K562 (cell line): ENCODE measurements at places on chromosomes 1 and 21.
A peak's percentile ranks its signal among the peaks of the same experiment; 100 is the strongest.

DNA sequence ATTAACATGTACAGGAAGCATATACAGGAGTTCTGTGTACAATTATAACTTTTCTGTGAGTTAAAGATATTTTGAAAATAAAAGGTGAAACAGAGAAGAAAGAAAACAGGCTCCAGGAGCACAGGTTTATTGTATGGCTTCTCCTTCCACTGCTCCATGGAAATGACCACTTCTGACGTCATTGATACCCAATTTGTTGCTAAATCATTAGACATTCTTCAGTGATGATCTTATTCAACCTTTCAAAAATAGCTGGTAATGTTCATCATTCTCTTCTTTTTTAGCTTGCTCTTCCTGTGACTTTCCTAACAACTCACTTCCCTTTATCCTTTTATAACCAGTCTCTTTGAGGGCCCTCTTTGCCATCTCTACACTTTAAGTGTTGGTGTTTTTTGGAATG, 77.8 kb downstream of the KCNK2 start:
- H3K27me3 ChIP-seq: no peaks in the 10 kb centered on the region
- no peak overlapping the region for H3K4me3 ChIP-seq
- H3K36me3 ChIP-seq: no peaks in the 10 kb centered on the region
- no peak for DNase-seq

DNA sequence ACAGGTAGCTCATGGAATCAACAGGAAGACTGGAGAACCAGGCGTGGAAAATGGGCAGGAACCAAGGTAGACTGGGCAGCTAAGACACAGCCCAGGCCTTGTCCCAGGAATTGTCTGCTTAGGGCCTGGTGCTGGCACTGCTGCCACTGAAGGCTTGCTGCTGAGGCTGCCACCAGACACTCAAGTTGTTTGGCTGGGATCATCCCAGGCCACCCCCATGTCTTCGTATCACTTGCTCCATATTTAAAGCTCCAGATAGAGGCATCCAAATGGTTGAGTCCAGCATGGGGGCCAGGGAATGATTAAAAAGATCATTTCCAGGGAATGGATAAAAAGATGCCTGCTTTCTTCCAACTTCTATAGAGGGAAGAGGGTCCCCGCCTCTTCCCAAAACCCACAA, 107.4 kb upstream of the GADD45A start:
- H3K27me3 ChIP-seq: no peaks in the 10 kb centered on the region
- DNase-seq: no peak
- no peaks in the 10 kb centered on the region for H3K36me3 ChIP-seq

DNA sequence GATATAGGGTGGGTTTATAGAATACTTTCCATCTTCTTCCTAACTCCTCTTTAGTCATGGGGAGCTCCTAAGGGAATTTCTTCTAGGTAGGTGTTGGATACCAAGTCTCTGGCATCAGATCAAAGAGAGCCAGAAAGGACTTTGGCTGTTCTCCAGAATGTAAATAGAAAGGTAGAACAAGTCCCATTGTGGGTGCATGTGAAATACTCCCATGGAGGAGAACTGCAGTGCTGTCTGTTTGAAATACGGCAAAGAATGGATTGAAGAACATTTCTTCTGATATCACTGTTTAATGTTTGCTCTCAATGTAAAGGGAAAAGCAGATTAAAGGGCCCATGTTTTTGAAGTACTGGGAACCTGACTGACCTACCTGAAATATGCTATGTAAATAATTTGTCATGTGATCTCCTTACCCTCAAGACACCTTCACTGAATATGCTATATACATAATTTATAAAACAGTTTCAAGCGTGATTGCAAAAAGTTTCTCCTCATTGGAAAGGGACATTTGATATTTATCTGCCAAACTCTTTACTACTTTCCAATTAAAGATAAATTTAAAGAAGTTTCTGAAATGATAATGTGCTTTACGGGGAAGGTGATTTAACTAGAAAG, 65.9 kb downstream of the LAMC1 start:
- H3K4me1 ChIP-seq: no peaks in the 10 kb centered on the region
- H3K27ac ChIP-seq: no peak overlapping the region
- no peaks in the 10 kb centered on the region for H3K36me3 ChIP-seq
- peaks cover 4% of the 10 kb centered on the region; the same call in 1 of the 3 replicates for H3K27me3 ChIP-seq
- no peak for DNase-seq

DNA sequence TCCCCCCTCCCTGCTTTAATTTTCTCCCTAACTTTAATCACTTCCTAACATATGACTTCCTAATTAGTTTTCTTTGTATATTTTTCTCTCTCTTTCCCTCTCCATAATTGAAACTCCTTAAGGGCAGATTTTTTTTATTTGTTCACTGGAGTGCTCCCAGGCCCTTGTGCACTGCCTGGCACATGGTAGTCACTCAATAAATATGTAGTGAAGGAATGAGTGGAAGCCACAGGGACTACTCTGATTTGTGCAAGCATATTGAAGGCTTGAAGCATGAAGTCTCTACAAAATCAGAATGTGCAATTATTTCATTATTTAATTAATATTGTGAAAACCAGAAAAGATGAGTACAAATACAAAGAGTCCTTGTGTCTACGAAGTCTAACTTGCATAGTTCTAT, 41.5 kb downstream of the SNX7 start:
- H3K27ac ChIP-seq: no peak overlapping the region
- no peak overlapping the region for H3K4me3 ChIP-seq
- H3K27me3 ChIP-seq: no peaks in the 10 kb centered on the region

DNA sequence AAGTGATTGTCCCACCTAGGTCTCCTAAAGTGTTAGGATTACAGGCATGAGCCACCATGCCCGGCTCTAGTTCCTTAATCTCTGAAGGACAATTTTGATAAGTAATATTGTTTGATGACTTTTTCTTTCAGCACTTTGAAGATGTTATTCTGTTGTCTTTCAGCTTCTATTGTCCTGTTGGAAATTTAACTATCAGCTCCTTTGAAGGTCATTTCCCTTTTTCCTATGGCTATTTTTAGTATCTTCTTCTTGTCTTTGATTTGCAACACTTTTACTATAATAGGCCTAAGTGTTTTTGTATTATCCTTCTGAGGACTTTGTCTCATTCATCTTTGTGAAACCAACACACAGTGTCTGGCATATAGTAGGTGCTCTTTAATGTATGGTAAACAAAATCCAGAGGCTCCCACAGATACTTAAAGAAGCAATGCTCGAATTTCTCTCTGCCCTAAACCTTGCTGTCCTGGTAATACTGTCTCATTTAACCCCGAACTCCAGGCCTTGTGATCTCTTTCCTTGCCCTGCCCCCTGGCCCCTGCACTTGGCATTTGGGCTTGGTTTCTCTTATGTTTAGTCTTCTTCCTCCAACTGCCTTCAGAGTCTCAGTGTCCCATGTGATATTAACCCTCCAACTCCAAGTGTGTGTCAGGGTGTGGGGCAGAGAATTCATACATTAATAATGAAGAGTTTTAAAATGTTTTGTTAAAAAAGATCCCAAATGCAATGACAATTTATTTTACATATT, 19.0 kb upstream of the AGO1 start:
- no peak for DNase-seq
- H3K27ac ChIP-seq: no peak overlapping the region
- H3K27me3 ChIP-seq: no peaks in the 10 kb centered on the region
- peaks cover 6% of the 10 kb centered on the region; the same call in 1 of the 3 replicates for H3K4me1 ChIP-seq
- H3K36me3 ChIP-seq: no peaks in the 10 kb centered on the region
- H3K4me3 ChIP-seq: no peak overlapping the region

- peaks cover 11% of the 10 kb centered on the region; the same call in 1 of the 3 replicates for H3K36me3 ChIP-seq
- no peaks in the 10 kb centered on the region for H3K27me3 ChIP-seq
- peaks cover 12% of the 10 kb centered on the region; the same call in 1 of the 3 replicates for H3K4me1 ChIP-seq
- no peak overlapping the region for H3K4me3 ChIP-seq
- no peak for DNase-seq
These were observed 65.6 kb downstream of the SAMSN1 start for GRCh38 chr21:14480411-14481031.

DNA sequence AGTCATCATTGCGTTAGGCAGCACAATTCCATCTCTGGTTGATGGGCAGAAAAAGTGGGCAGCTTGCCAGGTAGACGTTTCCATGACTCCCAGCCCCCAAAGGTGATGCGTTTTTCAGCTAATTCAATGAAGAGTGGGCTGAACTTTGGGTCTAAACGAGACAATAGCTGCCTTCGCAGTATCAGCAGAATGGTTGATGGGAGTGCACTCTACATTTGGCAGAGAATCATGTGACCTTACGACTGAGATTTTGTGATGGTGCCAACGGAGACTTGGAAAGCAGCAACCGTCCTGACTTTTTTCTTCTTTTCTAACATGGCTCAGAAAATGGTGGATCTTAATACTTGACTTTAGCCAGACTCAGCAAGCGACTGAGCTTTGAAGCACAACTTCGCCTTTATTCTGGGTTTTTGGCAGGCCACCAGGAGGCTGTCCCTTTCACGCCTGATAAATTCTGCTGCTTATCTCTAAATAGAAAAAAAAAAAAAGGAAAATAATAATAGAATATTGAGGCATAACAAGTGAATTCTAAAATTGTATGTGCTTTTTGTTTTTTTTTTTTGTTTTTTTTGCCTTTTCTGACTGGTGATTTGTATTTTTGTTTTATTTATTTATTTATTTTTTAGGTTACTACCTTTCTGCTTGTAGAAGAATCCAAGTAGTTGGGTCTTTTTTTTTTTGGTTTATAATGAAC, 804.8 kb downstream of the USP25 start:
- no peak overlapping the region for H3K27ac ChIP-seq
- no peak for DNase-seq
- no peak overlapping the region for H3K4me3 ChIP-seq
- H3K36me3 ChIP-seq: no peaks in the 10 kb centered on the region

DNA sequence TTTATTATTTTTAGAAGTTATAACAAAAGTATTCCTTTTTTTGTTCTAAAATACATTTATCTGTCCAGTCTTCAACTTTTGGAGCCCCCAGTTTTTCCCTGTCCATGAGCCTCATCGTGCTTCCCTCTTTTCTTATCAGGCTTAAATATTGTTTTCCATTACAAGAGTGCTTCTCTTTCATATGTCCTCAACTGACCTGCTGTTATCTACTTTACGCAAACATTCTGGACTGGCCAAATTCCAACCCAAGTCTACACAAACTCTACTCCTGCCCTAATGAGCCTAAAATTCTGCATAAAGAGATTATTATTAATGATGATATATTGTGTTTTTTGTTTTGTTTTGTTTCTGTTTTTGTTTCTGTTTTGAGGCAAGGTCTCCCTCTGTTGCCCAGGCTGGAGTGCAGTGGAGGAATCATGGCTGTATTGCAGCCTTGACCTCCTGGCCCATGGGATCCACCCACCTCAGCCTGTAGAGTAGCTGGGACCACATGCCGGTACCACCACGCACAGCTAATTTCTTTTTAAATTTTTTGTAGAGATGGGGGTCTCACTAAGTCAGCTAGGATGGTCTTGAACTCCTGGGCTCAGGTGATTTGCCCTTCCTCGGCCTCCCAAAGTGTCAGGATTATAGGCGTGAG, 318.8 kb upstream of the NEGR1 start:
- no peak overlapping the region for H3K27ac ChIP-seq
- no peaks in the 10 kb centered on the region for H3K27me3 ChIP-seq
- DNase-seq: no peak
- no peaks in the 10 kb centered on the region for H3K4me1 ChIP-seq
- no peak overlapping the region for H3K4me3 ChIP-seq

- peaks cover 56% of the 10 kb centered on the region; the same call in 2 of the 3 replicates for H3K36me3 ChIP-seq
- H3K4me3 ChIP-seq: no peak overlapping the region
- H3K27ac ChIP-seq: no peak overlapping the region
- H3K27me3 ChIP-seq: no peaks in the 10 kb centered on the region
These were observed 3.6 kb upstream of the CYB561D1 start for GRCh38 chr1:109490029-109490933.

- H3K27me3 ChIP-seq: no peaks in the 10 kb centered on the region
- no peaks in the 10 kb centered on the region for H3K4me1 ChIP-seq
- no peak overlapping the region for H3K4me3 ChIP-seq
- no peak overlapping the region for H3K27ac ChIP-seq
- no peak for DNase-seq
These were observed 12.7 kb upstream of the LYPLAL1 start for GRCh38 chr1:219160967-219161366.

DNA sequence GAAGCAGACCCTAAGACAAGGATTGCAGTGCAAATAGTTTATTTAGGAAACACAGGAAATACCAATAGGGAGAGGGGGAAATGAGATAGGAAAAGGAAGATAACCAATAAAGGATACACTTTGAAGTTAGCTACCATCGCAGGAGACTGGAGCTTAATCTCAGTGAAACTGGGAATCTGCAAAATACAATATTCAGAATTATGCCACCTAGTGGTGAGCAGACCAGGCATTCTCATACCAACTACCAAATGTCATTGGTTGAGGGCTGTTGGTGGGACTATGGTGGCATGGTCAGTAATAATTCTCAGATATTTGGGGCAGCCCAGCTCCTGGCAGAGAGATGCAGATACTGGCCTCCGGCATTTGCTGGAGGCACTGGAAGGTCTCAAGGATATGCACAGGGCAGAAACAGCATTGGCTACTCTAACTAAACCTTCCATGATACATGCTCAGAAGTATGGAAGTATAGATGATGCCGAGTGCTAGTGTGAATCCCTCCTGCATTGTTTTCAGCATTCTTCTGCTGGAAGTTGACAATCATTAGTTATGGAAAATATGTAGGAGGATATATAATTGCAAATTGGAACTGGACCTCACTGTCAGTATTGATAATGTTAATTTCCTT, 11.8 kb upstream of the ZFP69B start:
- no peaks in the 10 kb centered on the region for H3K36me3 ChIP-seq
- no peaks in the 10 kb centered on the region for H3K27me3 ChIP-seq
- no peaks in the 10 kb centered on the region for H3K4me1 ChIP-seq
- DNase-seq: peak; percentile 67
- no peak overlapping the region for H3K4me3 ChIP-seq

- peak; percentile 9 for DNase-seq
- H3K27me3 ChIP-seq: no peaks in the 10 kb centered on the region
- no peaks in the 10 kb centered on the region for H3K36me3 ChIP-seq
- H3K27ac ChIP-seq: no peak overlapping the region
- H3K4me3 ChIP-seq: no peak overlapping the region
These were observed 197.0 kb upstream of the UBE2U start for GRCh38 chr1:64006276-64007051.

- no peak overlapping the region for H3K4me3 ChIP-seq
- H3K27me3 ChIP-seq: peaks cover 13% of the 10 kb centered on the region
- H3K36me3 ChIP-seq: no peaks in the 10 kb centered on the region
These were observed 4.9 kb downstream of the CROCC start for GRCh38 chr1:16926491-16927073.

DNA sequence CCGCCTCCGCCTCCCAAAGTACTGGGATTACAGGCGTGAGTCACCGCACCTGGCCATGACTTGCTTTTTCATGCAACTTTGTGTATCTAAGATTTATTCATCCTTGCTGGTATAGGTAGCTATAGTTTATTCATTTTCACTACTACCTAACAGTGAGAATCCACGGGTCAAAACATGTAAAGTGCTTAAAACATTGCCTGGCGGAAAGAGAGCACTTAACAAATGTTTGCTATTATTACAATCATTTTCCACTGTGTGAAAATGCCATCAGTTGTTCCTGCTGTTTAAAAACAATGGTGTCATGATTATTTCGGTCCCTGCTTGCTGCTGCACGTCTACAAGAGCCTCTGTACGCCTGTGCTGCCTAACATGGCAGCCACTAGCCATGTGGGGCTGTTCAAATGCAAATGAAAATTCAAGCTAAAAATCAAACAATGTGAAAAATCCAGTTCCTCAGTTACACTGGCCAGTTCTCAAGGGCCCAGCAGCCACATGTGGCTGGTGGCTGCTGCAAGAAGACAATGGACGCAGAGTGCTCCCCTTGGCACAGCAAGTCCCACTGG, 65.1 kb downstream of the CLSTN1 start:
- no peaks in the 10 kb centered on the region for H3K36me3 ChIP-seq
- H3K4me1 ChIP-seq: peaks cover 9% of the 10 kb centered on the region
- H3K27me3 ChIP-seq: no peaks in the 10 kb centered on the region
- no peak overlapping the region for H3K27ac ChIP-seq
- DNase-seq: no peak
